ENCODE measurements at places on chromosomes 5 and 9.

GRCh38 chr9:20620650-20621470 lies 1.4 kb downstream of the MLLT3 start:
- DNase-seq, result no peak

GRCh38 chr5:123610665-123611405 lies 98.9 kb downstream of the CSNK1G3 start:
- no peak for DNase-seq

DNA sequence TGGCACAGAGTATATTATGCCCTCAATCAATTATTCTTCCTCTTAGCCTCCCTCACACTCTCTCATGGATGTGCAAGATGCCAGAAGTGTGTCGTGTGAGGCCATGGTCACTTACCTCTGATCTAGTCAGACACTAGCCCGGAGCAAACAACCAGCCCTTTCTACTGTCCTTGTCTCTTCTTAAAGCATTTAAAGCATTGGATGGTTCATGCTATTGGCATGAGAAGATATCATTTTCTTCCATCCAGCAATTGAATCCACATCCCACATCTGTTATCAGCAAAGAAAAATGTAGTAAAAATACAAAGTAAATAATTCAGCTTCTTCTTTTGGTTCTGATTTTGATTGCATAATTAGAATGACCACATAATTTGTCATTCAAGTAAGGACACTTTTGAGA lies 267.2 kb upstream of the ACO1 start:
- DNase-seq, result no peak

DNA sequence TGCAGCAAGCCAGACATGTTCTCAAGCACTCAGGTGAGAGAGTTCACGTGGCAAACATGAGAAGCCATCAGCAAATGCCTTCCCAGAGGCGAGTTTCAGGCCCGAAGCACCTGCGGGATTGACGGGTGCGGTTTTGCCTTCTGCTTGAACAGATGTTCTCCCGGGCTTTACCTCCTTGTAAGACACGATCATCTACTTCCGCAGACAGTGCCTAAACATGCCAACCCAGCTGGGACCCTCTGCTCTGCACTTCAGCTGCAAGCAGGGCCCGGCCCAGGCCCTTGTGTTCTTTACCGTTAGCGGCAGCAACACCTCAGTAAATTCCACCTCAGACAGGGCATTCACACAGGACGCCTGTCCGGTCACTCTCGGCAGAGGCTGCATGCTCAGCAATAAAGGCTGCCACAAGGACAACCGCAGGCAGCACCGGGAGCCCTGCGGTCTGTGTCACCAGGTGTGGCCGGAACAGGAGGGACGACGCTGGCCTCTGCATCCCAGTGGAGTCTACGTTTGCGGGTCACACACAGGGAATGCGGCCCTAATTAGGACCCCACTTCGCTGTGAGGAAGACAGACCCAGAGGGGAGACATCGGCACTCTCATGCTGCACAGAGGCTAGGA lies 139.6 kb downstream of the ROR2 start:
- no peak for DNase-seq

- no peak for DNase-seq
Measured at GRCh38 chr9:89519366-89519805, 21.5 kb upstream of the SEMA4D start.

- no peak for DNase-seq
Measured at GRCh38 chr5:38541174-38541725, 15.2 kb downstream of the LIFR start.

- DNase-seq, result no peak
Measured at GRCh38 chr5:159092332-159092687, 7.4 kb downstream of the EBF1 start.

DNA sequence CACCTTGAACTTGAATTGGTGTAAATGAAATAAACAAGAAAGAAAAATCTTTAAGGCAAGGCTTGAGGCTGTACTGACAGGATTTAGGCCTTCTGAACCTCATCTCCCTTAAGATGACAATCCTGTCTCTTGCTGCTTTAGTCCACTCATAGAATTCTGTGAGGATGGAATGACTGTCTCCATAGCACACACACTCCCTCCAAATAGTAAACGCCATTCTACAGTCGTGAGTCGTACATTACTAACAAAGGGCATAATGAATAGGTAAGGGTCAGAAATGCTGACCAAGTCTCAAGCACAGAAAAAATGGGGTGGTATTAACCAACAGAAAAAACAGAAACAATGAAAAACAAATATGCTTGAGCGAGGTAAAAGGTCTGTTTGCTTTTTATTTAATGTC lies 71.8 kb upstream of the SIMC1 start:
- no peak for DNase-seq

DNA sequence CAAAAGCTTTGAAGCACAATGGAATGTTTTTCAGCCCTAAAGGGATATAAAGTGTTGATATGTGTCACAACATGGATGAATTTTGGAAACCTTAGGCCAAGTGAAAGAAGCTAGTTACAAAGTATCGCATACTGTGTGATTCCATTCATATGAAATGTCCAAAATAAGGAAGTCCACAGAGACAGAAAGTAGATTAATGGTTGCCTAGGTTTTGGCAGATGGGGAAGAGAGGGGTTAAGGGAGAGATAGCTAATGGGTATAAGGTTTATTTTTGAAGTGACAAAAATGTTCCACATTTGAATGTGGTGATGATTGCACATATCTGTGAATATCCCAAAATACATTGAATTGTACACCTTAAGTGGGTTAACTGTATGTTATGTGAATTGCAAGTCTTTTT lies 57.5 kb upstream of the MCCC2 start:
- no peak for DNase-seq

- DNase-seq, result no peak
Measured at GRCh38 chr9:20139763-20140290, 351.0 kb upstream of the SLC24A2 start.

- no peak for DNase-seq
Measured at GRCh38 chr5:117954331-117954730, 1034.0 kb downstream of the DTWD2 start.

GRCh38 chr9:7567687-7568086 lies 231.9 kb downstream of the DMAC1 start:
- no peak for DNase-seq

DNA sequence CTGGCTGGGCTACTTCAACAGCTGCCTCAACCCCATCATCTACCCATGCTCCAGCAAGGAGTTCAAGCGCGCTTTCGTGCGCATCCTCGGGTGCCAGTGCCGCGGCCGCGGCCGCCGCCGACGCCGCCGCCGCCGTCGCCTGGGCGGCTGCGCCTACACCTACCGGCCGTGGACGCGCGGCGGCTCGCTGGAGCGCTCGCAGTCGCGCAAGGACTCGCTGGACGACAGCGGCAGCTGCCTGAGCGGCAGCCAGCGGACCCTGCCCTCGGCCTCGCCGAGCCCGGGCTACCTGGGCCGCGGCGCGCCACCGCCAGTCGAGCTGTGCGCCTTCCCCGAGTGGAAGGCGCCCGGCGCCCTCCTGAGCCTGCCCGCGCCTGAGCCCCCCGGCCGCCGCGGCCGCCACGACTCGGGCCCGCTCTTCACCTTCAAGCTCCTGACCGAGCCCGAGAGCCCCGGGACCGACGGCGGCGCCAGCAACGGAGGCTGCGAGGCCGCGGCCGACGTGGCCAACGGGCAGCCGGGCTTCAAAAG lies 36.9 kb upstream of the TTC1 start:
- no peak for DNase-seq

DNA sequence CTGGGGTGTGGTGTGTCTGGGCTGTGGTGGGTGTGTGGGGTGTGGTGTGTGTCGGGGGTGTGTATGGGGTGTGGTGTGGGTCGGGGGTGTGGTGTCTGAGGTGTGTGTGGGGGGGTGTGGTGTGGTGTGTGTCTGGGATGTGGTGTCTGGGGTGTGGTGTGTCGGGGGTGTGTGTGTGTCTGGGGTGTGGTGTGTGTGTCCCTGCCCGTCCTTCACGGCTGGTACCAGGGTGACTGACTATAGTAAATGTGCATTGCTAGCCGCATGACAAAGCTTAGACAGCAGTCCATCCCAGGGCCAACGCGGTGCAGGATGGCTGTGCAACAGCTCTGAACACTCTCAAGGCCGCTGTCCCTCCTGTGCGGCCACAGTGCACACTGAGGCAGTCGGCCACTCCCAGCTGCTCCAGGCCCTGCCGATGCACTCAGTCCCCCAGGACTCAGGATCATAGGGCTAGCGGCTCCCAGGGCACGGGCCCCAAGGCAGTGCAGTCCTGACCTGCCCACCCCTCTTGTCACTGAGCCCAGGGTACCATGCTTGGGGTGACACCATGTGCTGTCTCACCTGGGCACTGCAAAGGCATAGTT lies 54.0 kb downstream of the SECISBP2 start:
- DNase-seq, result no peak

DNA sequence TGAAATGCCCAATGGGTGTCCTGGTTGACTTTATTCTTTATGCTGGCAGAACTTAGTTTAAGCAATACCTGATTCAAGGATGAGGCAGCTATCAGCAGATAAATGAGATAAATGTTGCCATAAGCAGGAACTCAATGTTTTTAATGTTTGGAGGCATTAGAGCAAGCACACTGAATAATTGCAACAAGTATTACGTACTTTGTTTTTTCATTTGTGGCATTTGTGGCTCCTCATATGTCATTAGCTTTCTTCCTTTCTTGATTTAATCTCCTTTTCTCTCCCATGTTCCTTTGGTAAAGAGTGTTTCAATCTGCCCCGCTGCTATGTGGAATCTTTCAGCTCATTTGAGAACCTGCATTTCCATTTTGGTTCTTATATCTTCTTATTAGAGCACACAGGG lies 6.4 kb upstream of the NR3C1 start:
- DNase-seq, result no peak

- DNase-seq, result no peak
Measured at GRCh38 chr5:203246-203930, 12.1 kb downstream of the LRRC14B start.

DNA sequence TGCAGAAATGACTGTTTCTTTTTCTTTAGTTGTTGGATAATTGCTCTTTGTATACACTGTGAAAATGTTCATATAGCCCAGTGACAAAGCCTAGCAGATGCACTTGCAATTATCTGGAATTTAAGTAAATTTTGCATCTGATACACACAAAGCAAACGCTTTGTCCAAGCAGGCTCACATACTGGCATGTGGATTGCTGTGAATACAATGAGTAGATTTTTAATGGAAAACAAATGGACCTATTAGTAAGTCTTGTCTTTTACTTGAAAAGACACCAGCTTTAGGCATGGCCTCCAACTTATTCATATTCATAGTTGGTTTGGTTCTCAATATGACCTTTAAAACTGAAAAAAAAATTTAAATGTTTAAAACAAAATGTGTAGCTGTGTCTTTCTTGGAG lies 1299.8 kb upstream of the WWC1 start:
- DNase-seq, result no peak

GRCh38 chr9:77848404-77848803 lies 183.2 kb downstream of the GNAQ start:
- DNase-seq, result no peak

DNA sequence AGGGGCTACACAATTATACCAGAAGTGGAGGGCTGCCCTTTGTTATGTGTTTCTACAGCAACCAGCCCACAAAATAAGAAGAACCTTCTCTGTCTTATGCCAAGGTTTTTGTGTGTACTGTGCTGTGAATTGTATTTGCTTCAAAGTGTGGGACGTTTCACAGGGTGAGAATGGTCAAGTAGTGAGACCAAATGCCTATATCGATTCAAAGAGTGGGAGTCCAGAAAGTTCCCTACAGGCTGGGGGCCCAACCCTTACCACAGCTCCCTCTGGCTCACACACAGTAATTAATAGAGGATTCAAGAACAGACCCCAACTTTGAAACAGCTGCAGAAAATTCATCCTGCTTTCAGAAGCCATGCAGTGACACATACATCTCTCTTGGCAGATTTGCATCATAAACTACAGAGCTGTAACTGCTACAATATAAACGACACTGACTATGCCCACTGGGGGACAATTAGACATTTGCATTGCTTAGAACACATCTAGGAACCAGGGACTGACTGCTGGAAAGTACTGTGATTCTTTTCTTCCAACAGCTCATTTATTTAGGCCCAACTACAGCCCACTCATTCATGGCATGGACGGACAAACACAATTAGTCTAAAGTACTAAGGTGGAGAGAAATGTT lies 12.8 kb downstream of the ENC1 start:
- DNase-seq, result no peak

DNA sequence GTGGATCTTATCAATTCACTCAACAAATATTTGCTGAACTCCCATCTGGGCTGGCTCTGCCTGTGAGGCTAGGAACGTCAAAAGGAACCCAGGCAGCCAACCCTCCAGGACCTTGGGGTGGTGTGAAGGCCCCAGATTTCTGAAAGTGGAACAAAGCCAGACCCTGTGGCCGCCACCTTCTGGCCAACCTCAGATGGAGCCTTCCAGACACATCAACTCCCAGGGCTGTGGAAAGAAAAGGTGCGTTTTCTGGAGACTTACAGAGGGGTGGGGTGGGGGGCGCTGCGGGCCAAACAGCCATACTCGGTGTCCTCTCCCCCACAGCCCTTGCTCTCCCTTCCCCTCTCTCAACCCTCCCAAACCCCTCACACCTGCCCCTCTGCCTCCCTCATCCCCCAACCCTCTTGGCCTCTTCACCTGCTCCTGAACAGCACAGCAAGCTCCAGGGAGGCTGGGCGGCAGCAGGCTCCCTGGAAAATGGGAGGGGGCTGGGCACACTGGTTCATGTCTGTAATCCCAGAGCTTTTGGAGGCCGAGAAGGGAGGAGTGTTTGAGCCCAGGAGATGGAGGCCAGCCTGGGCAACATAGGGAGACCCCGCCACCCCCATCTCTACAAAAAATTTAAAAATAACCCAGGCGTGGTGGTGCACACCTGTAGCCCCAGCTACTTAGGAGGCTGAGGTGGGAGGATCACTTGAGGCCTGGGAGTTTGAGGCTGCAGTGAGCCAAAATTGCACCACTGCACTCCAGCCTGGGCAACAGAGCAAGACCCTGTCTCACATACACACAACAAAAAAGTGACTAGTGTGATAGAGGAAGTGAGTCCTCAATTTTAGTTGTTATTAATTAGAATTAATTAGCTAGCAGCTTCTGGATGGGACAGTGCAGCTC lies 45.0 kb upstream of the PRRC2B start:
- no peak for DNase-seq

GRCh38 chr9:34777666-34778065 lies 67.7 kb upstream of the CCL21 start:
- no peak for DNase-seq

DNA sequence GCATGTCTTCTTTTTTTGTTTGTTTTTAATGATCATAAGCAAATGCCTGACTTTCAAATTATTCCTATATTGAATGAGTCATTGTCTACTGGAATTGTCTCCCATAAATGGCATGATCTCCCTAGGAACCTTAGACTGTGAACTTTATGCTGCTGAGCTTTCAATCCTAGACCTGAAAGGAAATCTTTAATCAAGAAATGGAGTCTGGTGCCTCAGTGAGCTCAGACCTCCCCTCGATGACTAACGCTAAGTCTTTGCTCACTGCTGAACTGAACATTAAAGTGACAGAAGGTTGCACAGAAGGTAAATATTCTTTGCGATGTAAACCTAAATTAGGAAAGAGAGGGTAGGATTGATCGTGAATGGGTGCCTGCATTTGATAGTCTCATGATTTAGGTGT lies 745.2 kb upstream of the WWC1 start:
- DNase-seq, result no peak
